Left ventricle myocardium inferior (tissue), 1 donor: ENCODE measurements at places on chromosomes 12 and 14.

DNA sequence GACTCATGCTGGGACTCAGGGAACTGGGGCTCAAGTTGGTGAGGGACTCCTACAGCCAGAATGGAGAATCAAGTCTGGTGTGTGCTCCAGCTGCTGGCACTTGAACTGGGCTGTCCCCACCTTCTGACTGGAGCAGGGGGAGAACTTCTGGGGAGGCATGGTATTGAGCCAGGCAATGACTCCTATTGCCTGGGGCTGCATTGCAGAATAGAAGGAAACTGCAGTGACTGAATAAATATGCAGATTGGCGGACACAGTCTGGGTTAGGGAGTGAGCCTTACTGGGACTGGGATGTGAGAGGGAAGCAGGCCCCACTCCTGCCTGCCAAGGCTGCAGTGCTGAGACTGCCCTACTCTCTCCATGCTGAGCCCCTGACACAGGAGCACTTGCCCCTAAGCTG is 8.8 kb upstream of the ZNF268 start:
- no peak for DNase-seq

DNA sequence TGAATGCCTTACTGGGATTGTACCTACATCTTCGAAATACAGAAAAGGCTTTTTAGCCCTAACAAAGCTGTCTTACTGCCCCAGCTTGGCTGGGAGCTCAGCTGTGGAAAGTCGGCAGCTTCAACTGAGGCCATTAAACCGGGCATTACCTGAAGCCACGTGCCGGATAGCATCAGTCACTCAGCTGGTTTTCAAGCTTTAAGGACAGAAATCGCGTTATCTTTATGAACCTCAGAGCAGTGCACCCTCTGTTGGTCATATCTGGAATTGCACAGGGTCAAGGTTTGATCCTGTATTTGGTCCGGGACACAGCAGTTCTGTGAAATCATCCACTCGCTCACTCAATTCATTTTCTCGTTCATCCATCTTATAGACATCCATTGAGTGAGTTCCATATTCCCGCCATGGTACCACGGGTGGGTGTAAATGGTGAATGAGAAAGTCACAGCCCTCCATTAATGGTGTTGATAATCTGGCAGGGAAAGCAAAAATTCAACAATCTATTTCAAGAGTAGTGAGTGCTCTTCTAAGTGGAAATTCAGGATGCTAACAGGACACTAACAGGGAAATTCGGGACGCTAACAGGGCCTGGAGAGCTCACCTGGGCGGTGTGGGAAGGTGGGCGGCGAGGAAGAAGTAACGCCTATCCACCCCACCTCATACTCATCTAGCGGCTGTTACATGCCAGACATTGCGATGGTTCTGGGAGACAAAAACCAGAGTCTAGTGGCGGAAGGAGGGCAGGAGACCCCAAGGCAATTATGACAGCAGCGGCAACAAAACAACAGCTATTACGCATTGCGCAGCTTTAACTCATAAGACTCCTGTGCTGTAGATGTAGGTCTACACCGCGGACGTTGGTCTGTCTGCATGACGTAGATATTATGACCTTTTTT is 60.6 kb upstream of the TCL1A start:
- DNase-seq, result no peak

- no peak for DNase-seq
Observed at GRCh38 chr14:92198804-92199203, 77.0 kb downstream of the CPSF2 start.

DNA sequence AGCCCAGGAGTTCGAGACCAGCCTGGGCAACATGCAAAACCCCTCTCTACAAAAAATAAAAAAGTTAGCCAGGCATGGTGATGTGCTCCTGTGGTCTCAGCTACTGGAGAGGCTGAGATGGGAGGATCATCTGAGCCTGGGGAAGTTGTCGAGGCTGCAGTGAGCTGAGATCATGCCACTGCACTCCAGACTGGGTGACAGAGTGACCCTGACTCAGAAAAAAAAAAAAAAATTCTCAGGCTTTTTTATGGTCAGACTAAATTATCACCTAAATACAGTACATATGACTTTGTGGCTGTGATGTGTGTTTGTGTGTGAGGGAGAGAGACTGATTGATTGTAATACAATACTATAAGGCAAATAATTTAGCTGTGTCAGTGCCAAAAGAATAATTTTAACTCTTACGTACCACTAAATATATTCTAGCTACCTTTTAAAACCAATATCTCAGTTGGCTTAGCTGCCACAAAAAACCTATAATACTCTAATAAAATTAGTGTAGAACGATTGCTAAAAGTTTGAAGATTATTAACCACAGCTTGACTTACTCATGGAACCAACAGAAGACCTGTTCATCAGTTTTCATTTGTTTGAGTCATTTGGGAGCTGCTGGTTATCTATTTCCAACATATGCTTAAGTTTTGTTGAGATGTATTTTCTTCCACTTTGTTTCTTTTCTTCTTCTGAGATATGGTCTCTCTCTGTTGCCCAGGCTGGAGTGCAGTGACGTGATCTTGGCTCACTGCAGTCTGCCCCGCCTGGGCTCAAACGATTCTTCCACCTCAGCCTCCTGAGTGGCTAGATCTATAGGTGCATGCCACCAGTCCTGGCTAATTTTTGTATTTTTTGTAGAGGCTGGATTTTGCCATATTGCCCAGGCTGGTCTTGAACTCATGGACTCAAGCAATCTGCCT is 58.0 kb downstream of the DIP2B start:
- DNase-seq, result no peak

GRCh38 chr12:122980183-122981035 is at the start of gene ARL6IP4:
Gene ARL6IP4, plus strand, starts transcription at chr12:122980681. Its CDS starts 459 bp downstream, at chr12:122981140.
- peak; percentile 69 for DNase-seq

- DNase-seq, result no peak
Observed at GRCh38 chr14:89807151-89807550, 147.4 kb downstream of the EFCAB11 start.
